ENCODE measurements at places on chromosomes 6 and 20. TPM values are rescaled to one million over a fixed set of nuclear protein-coding genes. Genes with fewer than 3 reads are reported as not detected.

- DNase-seq = no peak
These were observed 50.7 kb downstream of the DOK5 start for GRCh38 chr20:54525916-54526590.

- no peak for DNase-seq
These were observed 4.7 kb downstream of the CDKN1A start for GRCh38 chr6:36683145-36683655.

GRCh38 chr20:9699181-9699580, 139.7 kb downstream of the PAK5 start:
- DNase-seq = no peak

Gene OSER1
- total RNA-seq = 32.1 TPM

Gene SLC13A3
- 0.30 TPM for total RNA-seq

GRCh38 chr6:46011188-46012085, 4.2 kb downstream of the CLIC5 start:
- DNase-seq = no peak

DNA sequence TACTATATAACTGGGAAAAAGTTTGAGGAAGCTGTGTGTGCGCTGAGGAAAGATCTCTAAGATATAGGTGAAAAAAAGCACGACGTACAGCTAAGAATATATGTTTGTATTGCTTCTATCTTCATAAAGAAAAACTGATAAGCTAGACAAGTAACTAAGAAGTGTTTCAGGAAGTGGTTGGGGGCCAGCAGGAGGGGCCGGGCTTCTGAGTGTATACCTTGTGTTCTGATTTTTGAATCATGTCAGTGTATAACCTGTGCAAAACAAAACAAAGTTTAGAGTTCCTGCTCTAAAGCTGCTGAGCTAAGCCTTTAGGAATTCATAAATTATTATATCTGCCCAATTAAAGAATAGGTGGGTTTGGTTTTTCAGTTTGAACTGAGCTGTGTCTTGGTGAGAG, 7.9 kb upstream of the OSER1 start:
- no peak for DNase-seq

DNA sequence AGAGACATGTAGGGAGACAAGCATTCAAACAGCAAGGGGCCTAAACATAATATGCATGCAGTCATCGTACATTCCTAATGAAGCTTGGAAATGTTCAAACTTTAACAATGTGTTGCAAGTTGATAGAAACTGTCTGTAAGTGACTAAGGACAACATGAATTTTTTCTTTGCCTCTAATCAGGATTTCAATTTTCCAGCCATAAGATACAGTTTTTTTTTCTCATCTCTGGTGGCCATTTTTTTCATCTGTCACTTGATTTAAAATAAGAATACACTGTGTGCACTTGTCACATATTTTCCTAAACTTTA, 22.2 kb upstream of the MTRF1L start:
- DNase-seq = no peak

- no peak for DNase-seq
These were observed 8.3 kb upstream of the AVP start for GRCh38 chr20:3092611-3093379.

GRCh38 chr6:132907231-132907630, 92.9 kb downstream of the RPS12 start:
- no peak for DNase-seq

GRCh38 chr6:144395826-144396225, 110.7 kb downstream of the UTRN start:
- no peak for DNase-seq

DNA sequence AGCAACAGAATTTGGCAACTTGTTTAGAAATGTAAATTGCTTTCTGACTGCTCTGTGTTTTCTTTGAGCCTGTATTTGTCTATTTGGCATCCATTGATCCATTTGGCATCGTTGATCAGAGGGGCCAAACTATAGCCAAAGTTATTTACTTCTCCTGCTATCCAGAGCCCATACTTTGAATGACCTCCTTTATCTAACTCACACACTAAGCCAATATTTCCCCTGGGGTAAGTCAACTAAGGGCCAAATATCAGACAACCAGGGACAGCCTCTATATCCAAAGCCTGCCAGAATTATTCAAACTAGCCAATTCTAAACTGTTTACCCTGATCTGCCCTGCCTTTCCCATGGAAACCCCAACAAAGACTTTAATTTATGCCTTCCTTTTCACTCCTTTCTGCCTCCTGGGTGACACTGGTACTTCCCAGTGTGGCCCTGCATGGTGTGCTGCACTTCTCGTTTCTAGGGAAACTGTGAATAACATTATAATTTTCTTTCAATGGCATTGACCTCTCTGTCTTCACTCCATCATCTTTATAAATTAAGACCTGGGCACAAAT, 19.8 kb upstream of the ZNF184 start:
- no peak for DNase-seq

Gene C20orf96
- 5.4 TPM for total RNA-seq

Gene HLA-DRA
- 99.2 TPM for total RNA-seq

DNA sequence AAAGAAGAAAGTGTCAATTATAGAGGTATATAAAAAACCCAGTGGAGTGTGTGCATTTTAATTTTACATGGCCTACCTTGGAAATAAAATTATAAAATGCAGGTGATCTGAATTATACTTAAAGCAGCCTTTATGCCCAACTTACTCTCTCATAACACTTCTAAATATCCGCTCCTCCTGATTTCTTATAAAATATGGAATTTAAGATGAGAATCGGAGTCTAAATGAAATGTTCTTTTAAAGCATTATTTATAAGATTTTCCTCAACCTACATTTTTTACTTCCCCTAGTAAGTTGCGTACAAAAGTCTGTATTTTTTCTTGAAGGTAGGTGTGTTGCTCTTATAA, 3.5 kb downstream of the CITED2 start:
- no peak for DNase-seq

GRCh38 chr6:21325201-21325856, 268.2 kb upstream of the SOX4 start:
- DNase-seq = no peak

GRCh38 chr6:66496659-66497058, 789.6 kb upstream of the EYS start:
- no peak for DNase-seq

DNA sequence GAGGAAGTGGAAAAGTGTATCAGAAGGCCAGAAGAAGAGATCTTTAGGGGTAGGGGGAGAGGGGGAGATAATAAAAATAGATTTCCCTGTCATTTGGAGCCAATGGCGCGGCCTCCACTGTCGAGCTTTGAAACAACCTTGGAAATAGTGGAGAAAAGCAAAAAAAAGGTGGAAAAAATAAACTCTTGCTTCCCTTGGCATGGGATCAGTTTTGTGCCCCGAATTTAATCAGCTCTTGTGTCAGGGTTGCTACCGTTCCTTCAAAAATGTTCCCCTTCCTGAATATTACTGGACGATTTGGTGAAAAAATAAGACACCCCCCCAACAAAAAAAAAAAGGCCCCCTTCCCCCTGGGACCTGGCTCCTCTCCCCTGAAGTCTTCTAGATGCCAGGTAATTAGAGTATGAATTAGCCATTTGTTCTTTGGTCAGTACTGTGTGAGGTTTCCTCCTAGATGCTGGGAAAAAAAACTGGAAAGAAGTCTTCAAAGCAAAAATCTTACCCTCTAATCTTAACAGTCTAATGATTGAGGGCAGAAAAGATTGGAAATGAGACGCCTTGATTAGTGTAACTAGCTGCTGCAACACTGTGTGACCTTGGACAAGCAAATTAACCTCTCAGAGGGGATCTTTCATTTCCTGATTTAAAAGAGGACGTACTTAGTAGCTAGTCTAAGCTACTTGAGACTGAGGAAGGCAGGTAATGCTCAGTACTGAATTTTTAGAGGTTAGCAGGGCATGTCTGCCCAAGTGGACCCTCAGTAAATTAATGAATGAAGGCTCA, 872 bp upstream of the RBM39 start:
- DNase-seq = no peak

Gene STMND1
- total RNA-seq = not detected

- DNase-seq = no peak
These were observed 7.8 kb downstream of the KCNG1 start for GRCh38 chr20:51014797-51015722.

Gene SOX18
- total RNA-seq = 38.4 TPM

GRCh38 chr6:110034667-110035036, 56.5 kb downstream of the GPR6 start:
- no peak for DNase-seq

Gene TNXB
- 73.3 TPM for total RNA-seq

- no peak for DNase-seq
These were observed 28.5 kb downstream of the IL17F start for GRCh38 chr6:52215787-52216186.

- DNase-seq = no peak
These were observed 57.4 kb upstream of the PROKR2 start for GRCh38 chr20:5374171-5374570.

DNA sequence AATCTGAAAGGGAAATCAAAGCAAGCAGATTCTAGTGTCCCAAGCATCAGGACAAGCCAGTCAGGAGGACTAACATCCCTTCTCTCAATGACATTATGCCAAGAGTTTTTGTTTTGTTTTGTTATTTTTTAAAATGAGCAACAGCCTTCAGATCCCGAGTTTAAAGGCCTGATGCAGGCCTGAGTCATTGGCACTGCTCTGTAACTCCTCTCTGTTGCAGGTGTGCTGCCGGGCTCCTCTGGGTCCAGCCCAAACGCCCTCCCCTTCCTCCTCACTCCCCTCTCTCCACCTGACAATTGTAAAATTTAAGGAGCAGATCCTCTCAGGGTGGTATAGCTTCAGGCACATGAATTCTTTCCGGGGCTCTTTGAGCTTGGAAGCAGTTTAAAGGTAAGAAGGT, 502.0 kb downstream of the BMP2 start:
- no peak for DNase-seq

GRCh38 chr20:3209257-3209945, at the start of gene ITPA:
Gene ITPA, plus strand, starts transcription at chr20:3209498. Its CDS starts 54 bp downstream, at chr20:3209552.
- peak; percentile 68 for DNase-seq

GRCh38 chr6:99613409-99613704, 6.7 kb downstream of the PRDM13 start:
- DNase-seq = no peak

- no peak for DNase-seq
These were observed 52.2 kb downstream of the ADGB start for GRCh38 chr6:146650799-146651481.

Gene LY6G6C
- total RNA-seq = not detected

- no peak for DNase-seq
These were observed 28.6 kb downstream of the PMEPA1 start for GRCh38 chr20:57680934-57681914.

Gene FAM184A
- total RNA-seq = 2.4 TPM

DNA sequence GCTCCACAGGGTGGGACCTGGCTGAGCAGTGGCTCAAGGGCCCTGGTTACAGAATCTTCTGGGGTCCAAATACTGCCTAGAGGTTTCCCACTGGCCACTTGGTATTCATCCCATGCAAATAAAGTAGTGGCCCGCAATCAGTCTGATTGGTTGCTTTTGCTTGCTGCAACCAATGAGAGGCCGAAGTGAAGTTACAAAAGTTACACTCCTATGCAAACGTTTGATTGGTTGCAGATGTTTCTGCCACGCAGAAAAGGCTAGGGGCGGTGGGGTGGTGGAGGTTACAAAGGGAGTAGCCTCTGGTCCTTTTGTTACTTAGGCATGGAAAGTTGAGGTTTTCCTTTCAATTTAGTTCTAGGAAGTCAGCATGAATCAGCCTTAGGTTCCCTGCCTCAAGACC, 3.6 kb upstream of the NHLRC1 start:
- no peak for DNase-seq

Gene ZC2HC1B
- not detected for total RNA-seq

Gene NINL
- total RNA-seq = 7.8 TPM

- DNase-seq = no peak
These were observed 64.6 kb upstream of the SCP2D1 start for GRCh38 chr20:18748987-18749386.

Gene BTNL2
- not detected for total RNA-seq

DNA sequence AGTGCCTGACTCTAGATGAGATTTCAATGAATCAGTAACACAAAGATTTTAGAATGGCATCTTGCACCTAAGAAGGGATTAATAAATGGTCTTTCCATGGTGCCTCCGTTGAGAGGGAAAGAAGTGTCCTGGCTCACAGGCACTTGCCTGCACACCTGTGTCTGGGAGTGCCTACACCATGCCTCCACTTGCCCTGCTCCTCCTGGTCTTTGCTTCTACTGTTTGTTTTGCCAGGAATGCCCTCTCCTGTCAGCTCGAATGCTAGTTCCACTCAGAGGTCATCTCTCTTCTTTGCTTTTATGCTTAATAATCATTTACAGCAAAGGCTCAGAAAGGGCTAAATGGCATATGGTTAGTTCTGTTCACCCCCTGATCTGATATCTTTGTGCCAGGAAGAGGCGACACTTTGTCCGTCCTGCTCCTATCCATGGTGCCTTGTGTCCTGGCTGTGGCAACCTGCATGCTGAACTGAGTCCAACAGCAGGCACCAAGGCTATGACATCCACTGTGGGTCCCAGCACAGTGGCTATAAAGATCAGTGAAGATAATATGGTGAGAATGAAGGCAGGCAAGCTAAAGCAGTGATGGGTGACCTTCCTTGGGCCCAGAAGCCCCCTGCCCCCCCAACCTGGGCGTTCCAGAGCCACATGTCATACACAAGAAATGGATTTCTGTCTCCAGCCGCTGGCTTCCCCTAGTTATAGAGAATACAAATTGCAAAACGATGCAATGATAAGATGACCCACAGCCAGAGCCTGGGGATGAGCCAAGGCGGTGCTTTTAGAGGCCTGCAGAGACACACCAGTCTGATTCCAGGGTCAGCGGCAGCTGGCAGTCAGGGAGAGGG, 1.4 kb downstream of the C6orf132 start:
- no peak for DNase-seq

DNA sequence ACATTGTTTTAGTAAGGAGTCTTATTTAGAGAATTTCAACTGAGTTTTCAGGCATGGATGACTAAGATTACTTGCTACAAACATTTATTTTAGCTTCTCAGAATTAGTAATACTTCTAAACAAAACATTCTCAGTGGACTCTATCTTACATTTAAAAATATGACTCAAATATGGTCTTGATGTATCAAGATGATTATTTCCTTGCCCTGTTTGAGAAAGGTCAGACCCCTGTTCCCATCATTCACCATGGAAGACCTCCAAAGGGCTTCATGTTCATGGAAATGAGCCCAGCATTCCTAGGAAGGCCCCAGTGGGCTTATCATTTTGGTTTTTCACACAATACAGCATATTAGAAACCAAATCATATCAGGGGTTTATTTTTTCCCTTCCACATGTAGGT, 24.6 kb upstream of the TRPC4AP start:
- no peak for DNase-seq

Data from Right ventricle myocardium inferior (tissue), 1 donor.